DMS79 treated with DMSO at 0.1 percent for 48 hours (cell line): ENCODE measurements at places on chromosomes 11 and 22.

DNA sequence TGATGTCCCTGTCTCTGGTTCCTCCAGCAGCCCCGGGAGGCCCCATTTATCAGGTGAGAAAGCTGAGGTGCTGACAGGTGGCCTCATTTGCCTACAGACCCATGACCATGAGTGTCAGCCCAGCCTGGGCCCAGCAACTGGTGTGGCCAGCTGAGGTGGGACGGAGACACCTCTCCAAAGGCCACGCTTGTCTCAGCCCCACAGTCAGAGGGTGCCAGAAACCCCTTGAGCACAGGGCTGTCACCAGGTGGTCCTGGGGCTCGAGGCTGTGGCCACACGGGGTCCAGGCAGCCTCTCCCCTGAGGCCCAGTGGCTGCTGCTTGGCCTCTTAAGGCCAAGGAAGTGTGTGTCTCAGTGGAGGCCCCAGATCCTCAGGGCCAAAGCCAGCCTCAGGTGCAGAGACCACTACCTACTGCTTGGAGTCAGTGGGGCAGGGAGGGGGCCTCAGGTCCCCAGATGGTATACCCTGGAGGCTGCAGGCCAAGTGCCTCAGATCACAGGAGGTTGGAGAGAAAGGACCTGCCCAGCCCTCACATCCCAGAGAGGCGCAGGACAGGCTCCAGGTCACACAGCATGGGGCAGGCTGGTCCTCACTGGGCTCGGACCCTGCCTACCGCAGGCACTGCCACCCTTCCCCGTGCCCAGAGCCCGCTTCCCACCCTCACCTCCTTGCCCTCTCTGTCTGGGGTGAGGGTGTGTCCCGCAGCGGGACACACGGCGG lies 11.4 kb downstream of the RAB3IL1 start:
- no peak for DNase-seq

DNA sequence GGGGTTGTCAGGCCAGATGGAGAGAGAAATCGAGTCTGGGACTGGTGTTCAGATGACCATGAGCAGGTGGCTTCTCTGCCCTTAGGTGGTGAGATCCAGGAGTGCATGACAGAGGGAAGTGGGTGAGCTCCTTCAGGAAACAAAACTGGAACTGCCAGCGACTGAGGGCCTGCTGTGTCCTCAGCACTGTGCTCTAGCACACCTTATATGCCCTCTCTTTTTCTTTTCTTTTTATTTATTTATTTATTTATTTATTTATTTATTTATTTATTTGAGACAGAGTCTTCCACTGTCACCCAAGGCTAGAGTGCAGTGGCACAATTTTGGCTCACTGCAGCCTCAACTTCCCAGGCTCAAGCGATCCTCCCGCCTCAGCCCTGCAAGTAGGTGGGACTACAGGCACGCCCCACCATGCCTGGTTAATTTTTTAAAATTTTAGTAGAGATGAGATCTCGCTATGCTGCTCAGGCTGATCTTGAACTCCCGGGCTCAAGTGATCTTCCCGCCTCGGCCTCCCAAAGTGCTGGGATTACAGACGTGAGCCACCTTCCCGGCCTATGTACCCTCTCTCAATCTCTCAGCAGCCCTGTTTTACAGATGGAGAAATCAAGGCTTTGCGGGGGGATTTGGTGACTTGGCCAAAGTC lies 14.8 kb upstream of the RASD2 start:
- no peak for DNase-seq

DNA sequence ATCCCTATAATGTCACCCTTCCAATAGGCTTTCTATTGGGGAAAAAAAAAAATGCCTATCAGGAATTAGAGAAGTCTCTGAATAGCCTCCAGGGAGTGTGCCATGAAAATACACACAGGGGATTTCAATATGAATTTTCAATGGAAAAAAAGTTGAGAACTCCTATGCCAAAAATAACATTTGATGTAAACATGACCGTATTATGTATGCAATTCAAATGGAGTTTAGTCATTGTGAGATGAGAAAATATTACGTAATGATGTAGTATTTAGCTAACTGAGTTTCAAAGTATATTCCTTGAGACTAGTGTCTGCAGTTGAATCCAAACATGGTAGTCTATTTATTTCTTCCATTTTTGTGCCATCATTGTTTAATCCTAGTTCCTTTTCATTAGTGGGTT lies 182.3 kb downstream of the BLID start:
- no peak for DNase-seq

GRCh38 chr22:25069758-25070481 lies 117.4 kb downstream of the KIAA1671 start:
- DNase-seq: peak; percentile 11

DNA sequence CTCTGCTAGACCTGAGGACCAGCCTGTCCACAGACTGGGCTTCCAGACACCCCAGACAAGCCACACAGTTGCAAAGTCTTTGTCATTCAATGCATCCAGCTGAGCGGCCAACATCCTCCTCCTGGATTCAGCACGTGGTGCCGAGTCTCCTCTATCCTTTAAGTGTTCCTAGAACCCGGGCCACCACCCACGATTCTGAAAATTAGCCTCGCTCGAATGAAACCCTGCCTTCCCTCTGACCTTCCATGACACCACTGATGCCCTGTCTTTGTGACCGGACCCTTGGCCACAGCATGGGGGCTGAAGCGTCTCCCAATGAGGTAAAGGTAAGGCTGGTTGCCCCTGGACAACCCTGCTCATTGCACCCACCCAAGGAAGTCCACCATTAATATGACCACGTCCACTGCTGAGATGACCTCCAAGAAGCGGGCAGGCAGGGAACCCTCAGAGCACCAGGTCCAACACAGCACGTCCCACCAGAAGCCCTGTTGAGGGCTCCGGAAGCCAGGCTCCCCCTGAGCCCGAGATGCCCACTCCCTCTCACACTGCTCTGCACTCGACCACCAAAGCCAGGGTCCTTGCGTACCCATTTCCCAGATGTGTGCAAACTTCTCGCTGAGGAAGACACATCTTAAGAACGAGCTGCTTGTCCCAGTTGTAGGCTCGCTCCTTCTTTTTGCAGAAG lies 279.0 kb downstream of the CTTN start:
- DNase-seq: no peak

- DNase-seq: no peak
Measured at GRCh38 chr11:133443206-133443747, 89.0 kb downstream of the OPCML start.

DNA sequence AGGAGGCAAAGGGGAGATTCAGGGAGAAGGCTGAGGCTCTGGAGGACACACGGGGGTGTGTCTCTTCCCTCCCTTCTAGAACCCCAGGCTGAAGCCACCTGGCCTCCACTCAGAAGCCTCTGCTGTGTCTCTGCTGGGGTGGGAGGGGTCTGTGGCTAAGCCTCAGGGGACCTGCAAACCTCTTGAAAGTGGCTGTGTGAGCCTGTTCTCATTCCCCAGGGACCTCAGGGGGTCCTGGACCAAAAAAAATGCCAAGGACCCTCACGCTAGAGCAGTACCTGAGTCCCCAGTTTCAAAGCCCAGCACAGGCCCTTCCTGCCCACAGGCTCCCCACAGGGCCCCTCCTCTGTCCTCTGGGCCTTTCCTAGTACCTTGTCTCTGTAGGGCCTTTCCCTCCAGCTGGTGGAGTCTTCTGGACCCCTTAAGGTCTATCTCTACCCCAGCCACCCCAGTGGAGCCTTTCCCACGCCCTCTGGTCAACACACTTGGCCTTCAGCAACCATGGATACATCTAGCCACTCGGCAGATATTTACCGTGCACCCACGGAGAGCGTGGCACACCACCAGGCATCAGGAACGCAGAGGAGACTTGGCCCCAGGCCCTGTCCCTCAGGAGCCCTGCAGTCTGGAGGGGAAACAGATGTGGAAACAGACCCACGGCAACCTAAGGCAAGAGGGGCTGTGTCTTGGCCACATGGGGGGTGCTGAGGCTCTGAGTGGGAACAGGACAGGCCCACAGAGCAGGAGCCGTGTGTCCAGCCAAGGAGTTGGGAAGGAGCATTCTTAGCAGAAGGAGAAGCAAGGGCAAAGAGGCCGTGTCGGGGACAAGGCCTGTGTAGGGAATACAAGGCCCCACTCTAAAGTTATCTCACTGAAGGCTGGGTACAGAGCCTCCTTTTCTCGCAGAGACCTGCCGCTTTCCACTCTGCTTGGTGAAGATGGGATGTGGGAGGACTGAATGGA lies 18.5 kb downstream of the PLA2G6 start:
- DNase-seq: no peak

- DNase-seq: no peak
Measured at GRCh38 chr11:32029721-32030120, 61.2 kb upstream of the RCN1 start.

DNA sequence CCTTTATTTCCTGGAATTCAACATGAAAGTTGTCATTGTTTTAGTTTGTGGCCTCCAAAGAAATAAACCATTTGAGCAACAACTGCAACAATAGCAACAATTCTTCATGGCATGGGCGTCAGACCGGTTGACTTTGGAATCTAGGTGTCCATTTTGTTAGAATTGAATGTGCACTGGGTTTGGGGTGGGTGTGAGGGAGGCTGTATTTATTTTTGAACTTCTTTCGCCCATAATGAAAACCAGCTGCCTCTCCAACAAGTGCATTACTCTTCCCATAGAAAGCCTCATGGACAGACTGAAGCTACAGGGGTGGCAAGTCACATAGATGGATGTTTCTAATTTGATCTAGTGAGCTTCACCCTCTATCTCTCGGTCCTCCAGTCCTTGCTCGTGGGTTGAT lies 85.4 kb downstream of the ADAMTS15 start:
- DNase-seq: no peak

- DNase-seq: no peak
Measured at GRCh38 chr22:22520667-22521602, 865 bp upstream of the ZNF280A start.

DNA sequence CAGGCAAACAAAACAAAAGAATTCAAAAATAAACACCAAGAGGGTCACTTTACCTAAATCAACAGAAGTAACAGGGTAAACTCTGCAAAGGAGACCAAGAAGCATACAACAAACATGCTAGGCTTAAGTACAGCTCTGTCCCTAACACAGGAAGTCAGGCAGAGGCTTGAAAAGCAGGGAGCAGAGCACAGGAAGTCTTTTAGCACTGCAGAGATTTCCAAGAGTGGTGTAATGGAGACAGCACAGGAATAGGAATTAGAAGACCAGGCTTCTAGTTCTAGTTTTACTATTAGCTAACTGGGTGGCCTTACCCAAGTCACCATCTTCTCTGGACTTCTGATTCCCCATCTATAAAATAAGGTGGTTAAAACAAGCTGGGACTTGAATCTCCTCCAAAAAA lies 1.9 kb downstream of the RBFOX2 start:
- DNase-seq: no peak

DNA sequence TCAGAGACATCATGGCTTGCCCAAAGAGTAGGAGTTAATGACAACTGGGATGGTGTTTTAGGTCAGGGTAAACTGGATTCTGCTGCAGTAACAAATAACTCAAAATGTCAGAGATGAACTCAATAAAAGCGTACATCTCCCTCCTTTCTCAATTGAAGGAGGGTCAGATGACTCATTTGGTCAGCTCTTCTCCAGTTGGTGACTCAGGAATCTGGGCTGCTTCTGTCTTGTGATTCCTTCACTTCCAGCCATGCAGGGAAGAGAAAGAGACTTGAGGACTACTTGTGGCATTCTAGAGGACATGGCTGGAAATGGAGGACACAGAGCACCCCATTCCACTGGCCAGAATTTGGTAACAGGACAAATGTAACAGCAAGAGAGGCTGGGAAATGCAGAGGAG lies 3.2 kb upstream of the SYT13 start:
- DNase-seq: no peak

DNA sequence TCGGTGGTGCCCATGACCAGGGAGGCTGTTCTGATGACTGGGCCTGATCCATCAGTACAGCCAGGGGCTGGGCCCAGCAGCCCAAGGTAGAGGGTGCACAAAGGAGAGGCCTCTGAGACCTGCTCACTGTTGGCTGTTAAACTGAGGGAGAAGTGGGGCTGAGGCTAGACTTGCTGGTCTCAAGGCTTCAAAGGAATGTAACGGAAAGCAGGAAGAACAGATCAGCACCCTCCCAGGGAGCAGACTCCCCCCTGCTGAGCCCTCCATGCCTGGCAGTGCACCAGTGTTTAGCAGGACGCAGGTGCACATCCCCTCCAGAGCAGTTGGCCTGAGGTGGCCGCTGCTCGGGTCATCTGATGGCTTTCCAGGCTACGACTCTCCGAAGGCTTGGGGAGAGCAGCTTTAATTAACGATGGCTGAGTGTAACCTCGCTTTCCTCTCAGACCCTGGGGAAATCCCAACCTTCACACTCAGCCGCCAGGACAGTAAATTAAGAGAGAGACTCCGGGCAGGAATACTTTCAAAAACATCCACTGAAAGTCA lies 255.7 kb upstream of the NARS2 start:
- no peak for DNase-seq

DNA sequence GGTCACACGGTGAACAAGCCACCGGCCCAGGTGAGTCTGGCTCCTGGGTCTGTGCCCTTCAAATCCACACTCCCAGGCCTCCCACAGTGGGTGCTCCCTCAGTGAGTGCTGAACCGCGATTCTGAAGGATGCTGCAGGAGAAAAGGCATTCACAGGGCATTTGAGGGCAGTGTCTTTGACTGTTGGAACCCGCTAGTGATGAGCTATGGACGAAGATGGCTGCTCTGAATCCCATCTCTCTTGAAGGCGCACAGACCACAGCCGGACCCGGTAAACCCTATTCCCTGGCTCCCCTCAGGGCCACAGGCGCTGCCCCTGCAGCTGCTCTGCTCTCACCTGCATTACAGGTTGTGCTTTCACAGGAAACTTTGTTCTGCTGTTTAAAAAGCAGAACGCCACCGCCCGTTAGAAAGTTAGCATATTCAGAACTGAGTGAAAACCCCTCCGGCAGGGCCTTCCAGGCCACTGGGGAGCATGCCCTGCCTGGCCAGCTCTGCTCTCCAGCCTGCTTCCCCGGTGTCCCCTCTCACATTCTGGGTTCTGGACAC lies 3.2 kb downstream of the LRRC32 start:
- no peak for DNase-seq
